ENCODE measurements at places on chromosomes 2 and 18. TPM values are rescaled to one million over a fixed set of nuclear protein-coding genes. Genes with fewer than 3 reads are reported as not detected.

Gene SLC9A4
- total RNA-seq: 0.08 TPM

Gene OR6B2
- not detected for total RNA-seq

Gene SP5
- not detected for total RNA-seq

Gene TNFAIP6
- not detected for total RNA-seq

Gene ABCG5
- total RNA-seq: not detected

Gene FRZB
- not detected for total RNA-seq

- peak; percentile 12 for DNase-seq
These were observed 83.1 kb downstream of the EPAS1 start for GRCh38 chr2:46380038-46380940.

GRCh38 chr2:86037141-86037794 is 68.4 kb downstream of the POLR1A start:
- DNase-seq: peak; percentile 45

GRCh38 chr18:51072586-51073313 is 42.7 kb downstream of the SMAD4 start:
- DNase-seq: no peak

GRCh38 chr2:42987112-42987922 is 194.9 kb upstream of the HAAO start:
- DNase-seq: no peak

DNA sequence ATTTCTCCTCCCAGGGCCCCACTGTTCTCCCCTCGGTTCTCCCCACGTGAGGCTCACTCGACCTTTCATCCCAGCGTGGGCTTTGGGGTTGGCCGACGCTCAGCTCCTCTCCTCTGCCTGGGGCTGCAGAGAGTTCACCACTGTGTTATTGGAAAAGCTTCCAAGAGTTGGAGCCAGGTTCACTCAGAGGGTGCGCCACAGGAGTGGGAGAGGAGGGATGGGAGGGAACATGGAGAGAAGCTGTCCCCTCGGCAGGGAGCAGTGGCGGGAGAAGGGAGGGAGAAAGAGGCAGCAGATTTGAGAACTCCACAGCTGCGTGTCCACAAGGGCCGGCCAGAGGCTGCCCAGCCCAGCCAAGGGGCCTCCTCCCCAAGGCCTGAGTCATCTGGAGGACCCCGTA is 197.1 kb upstream of the SMAD2 start:
- DNase-seq: no peak

DNA sequence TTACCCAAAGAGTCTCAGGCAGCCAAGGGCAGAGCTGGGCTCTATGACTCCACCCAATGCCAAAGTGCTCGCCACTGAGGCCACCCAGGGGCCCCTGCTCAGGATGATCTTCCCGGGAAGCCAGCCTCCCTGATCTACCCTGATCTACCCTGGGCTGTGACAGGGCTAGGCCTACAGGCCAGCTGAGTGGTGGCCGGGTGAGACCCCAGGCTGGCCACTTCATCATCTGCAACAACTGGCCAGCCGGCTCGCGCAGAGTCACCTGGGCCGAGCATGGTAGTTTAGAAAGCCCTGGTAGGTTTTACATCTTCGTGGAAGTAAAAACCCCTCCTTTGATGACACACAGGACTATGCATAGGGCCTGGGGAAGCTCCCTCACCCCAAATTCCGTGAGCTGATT is 276.3 kb downstream of the NDUFA10 start:
- no peak for DNase-seq

DNA sequence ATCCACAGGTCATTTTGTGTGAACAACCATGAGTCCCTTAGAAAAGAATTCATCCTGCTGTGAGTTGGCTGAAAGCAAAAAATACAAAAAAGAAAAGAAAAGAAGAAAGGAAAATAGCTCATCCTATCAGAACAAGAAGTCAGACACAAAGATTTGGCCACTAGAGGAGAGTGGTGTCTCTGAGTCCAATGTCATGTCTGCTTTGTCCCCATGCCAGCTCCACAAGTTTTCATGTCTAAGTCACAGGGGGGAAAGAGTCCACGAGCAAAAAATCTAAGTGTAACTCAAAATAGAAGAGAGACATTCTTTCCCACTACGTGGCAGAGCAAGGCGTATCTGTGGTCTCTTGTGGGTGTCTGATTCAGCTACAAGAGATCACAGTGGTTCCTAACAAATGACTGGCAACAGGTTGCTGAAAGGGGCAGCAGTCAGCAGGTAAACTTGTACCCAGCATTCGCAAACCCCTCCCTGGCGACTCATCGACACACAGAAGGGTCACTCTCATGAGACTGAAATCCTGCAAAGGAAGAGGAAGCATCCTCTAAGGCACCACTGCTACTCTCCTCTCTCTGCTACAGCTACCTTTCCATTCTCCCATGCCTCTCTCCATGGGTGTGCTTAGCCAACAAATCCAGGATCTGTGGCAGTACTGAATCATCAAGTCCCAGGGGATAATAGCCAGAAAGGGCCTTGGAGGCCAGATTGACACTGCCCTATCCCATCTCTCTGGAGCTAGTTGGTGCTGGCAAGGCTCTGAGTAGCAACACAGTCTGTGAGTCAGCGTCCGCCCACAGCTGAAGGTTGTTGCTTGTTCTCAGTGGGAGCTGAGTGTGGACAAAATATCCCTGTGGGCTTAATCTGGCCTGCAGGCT is 123.0 kb upstream of the SLC39A10 start:
- peak; percentile 81 for DNase-seq

DNA sequence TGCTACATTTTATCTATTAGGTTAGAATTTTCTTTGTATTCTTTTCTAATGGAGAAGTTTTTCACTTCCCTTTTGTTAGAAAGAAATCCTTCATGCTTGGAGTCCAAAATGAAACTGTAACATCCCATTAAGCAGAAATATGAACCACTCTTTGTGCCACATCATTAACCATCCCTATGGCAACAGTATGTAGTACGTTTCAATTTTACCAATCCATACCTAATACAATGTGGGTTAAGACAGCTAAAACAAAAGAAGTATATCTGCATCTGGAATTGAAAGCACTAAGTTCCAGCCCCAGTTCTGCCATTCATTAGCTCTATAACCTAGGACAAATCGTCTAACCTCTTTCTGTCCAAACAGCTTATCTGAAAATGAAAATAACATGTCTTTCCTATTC is 409.2 kb upstream of the SPHKAP start:
- no peak for DNase-seq

DNA sequence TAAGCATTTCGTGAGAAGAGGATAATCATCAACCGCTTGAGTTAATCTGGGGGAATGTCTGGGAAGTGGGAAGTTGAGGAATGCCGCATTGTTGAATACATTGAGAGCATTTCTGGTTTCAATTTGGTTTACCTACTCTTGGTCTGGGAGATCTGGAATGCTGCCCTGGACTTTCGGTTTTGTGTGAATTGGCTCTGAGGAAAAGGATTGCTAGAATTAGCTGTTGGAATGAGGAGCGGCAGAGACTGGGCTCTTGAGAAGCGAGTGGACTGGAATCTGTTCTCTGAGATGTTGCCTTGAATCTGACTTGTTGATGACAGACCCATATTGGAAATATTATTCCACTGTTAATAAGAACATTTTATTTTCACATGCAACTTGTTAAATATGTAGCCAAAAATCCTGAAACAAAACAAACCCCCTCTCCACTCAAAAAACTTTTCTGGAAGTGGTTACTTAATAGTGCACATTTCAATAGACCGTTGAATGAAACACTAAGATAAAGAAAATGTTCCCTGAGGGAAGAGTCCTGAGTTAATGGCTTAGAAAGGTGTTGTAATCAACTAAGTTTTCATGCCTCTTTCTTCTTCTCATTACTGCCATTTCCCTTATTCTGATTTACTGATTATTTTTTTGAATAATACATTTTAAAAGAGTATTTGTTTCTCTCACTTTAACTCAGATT is 50.8 kb downstream of the PTPRM start:
- DNase-seq: no peak

DNA sequence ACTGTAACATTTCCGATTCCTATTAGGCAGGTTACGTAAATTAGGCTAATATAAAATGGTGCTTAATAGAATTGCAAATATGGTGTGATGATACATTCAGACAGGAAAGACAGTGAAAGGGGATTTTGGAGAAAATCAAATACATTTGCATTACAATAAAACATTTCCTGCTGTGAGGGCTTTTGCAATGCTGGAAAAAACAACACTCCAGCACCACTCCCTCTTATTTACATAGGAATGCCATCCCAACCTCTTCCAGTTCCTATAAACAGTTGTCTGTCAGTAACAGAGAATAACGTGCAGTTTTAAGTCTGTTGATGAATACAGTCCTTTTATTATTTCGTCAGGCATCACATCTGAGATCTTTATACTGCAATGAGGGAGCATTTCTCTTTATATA is 298.8 kb upstream of the FANCL start:
- no peak for DNase-seq
